Pons (tissue), 1 donor: ENCODE measurements at places on chromosomes 7 and 10.

DNA sequence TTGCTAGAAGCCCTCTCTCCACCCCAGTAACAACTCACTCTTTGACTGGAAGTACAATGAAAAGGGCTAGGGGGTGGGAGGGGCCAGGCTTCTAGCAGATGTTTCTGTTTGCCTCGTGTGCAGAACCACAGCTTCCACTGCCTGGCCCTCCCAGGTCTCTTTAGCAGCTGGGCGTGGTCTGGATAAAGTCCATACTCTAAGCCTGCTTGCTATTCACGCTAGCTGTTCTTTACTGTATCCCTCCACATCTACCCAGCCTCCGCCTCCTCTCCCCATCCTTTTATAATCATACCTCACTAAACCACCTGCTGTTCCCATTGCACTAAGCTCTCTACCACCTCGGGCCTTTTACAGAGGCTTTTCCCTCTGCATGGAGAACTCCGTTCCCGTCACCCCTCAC is 288.8 kb downstream of the CAMK1D start:
- peak; percentile 32 for DNase-seq

GRCh38 chr7:25091176-25091575 is 33.9 kb downstream of the CYCS start:
- DNase-seq: no peak

- DNase-seq: no peak
Observed at GRCh38 chr7:74253835-74254128, 417 bp downstream of the RFC2 start.

GRCh38 chr7:110675383-110676103 is 415.4 kb upstream of the LRRN3 start:
- no peak for DNase-seq

DNA sequence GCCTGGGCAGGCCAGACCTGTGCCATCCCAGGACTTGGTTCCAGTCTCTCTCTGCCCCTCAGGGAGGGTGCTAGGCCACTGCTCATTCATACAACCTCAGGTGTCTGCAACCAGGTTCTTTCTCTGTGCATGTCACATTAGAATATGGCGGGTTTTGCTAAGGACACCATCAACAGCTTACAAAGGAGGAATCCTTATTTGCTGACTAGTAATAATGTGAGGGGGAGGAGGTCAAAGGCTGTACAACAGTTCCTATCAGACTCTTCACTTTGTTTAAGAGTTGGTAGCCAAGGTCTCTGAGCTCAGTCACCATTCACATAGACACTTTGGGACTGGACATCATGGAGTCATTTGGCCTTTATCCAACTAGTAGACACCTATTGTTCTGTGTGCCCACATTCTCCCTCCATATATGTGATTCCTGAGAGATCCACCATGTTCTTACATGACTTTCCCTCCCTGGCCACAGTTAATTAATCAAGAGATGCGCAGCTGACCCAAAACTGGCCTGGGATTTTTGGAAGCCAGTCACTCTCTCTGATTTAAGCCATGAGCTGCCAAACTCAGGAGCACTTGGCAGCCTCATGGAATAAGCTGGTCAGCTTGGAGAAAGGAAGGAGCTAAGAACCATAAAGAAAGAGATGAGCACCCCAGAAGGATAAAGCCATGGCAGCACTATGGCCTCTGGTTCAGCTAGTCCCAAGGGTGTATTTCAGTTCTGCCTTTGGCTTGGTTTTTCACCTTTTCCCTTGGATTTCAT is 51.2 kb downstream of the DPCD start:
- no peak for DNase-seq

- no peak for DNase-seq
Observed at GRCh38 chr7:32154797-32155196, 84.6 kb upstream of the PDE1C start.

DNA sequence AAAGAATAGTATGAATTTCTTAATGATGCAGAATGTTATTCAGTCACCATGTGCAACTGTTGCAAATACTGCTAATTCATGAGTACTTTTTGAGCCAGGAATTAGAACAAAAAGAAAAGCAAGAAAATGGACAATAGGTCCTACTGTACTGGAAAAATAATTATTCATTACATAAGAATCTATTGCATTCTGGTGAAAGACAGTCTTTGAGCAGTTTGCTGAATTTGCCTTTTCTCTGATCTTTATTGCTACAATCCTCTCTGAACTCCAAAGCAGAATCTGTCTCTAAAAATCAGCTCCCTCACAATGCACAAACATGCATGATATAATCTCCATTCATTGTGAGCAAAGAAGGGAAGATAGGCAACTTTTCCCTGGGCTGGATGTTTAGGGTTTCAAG is 12.8 kb downstream of the IFIT2 start:
- peak; percentile 98 for DNase-seq

DNA sequence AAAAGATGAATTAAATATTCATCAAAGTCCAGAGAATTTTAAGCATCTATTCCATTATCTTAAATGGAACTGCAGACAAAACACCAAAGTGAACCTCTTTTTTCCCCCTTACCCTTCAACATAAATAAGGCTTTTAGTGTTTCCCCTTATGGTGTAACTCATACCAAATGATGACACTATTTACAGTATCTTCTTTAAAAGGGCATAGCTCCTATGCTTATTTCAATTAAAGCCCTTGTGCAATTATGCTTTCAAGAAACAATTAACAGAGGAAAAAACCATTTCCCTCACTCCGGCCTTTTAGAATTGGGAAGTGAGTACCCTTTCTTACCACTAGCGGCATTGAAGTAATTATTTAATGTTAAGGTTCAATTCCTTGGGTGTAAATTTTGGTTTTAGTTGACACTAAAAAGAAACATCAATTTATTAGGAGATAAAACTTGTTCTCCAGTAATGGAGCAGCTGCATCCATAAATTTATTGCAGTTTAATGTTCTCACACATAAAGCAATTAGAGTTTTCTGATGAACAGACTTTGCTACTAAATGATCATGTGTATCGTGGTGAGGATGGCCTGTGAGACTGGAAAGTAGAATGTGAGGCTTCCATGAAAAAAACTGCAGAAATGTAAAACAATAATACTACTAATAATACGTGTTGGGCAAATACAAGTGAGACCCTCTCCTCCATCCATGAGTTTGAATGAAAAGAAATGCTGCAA is 661.3 kb downstream of the PARD3 start:
- DNase-seq: no peak

- DNase-seq: no peak
Observed at GRCh38 chr7:106610996-106611886, 49.7 kb downstream of the CCDC71L start.

DNA sequence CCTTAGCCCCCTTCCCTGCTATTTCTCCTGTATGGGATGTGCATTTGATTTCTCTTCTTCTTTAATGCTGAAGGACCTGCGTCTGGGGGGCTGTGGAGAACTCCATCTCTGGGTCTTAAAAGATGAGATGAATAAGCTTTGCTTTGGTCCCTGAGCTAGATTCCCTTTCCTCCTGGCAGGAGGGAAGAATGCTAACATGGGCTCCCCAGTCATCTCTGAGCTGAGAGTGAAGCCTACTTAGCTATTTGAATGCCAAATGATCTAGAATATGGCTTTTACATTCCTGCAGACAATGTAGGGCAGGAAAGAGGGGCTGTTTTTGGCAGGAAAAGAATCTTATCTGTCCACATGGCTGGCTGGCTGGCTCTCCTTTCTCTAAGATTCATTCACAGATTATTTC is 62.6 kb upstream of the EFCAB10 start:
- no peak for DNase-seq

GRCh38 chr10:2284071-2284470 is 546.7 kb upstream of the ADARB2 start:
- no peak for DNase-seq

DNA sequence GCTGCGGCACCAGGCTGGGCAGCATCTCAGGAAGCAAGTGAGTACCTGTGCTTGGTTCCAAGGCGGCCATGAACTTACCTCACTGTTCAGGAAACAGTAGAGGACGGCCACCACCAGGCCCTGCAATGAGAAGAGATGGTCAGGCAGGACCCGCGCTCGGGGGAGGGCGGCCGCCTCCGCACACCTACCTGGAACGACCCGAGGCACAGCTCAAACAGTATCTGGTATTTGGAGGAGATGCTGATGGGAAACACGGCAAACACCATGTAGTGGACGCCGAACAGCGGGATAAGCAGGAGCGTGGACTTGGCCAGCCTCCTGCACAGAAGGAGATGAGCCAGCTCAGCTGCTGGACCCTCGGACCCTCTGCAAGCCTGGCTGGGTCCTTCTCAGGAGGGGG is 112.9 kb downstream of the VIPR2 start:
- DNase-seq: no peak

DNA sequence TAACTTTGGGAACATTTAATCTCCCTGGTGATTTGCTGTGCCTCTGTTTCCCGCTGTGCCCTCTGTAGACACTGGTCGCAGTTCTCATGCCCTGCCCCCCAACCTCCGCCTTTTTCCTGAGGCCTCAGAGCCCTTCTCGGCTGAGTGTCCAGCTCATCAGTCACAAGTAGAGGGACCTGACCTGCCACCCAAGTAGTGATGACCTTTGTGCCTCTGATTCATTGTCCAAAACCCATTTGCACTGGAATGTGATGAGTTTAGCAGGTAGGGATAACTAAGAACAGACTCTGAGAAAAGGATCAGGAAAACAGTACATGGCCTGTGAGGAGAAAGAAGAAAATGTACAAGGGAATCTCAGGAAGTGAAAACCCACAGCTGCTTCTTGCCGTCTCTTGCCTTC is 58.8 kb downstream of the LANCL2 start:
- DNase-seq: no peak

DNA sequence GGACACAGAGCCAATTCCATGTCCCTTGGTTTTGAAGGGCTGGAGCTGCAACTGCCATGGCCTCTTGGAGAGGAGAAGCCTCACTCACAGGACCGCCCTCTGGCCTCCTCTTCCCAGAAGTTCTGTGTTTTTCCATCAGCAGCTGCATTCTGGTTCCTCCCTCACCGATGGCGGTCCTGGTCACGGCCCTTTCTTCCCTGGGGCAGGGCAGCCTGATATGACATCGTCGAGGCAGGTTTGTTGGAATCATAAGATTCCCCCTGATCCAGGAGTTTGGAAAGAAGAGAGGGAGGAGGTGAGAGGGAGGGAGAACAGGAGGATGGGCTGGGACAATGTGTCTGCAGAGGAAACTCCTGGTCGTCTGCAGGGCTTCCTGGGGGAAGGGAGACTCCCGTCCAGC is 82.7 kb upstream of the PDZD8 start:
- DNase-seq: no peak

GRCh38 chr10:105195831-105196230 is 554.7 kb downstream of the SORCS3 start:
- DNase-seq: no peak

- DNase-seq: no peak
Observed at GRCh38 chr7:14892961-14893360, 9.6 kb downstream of the DGKB start.

DNA sequence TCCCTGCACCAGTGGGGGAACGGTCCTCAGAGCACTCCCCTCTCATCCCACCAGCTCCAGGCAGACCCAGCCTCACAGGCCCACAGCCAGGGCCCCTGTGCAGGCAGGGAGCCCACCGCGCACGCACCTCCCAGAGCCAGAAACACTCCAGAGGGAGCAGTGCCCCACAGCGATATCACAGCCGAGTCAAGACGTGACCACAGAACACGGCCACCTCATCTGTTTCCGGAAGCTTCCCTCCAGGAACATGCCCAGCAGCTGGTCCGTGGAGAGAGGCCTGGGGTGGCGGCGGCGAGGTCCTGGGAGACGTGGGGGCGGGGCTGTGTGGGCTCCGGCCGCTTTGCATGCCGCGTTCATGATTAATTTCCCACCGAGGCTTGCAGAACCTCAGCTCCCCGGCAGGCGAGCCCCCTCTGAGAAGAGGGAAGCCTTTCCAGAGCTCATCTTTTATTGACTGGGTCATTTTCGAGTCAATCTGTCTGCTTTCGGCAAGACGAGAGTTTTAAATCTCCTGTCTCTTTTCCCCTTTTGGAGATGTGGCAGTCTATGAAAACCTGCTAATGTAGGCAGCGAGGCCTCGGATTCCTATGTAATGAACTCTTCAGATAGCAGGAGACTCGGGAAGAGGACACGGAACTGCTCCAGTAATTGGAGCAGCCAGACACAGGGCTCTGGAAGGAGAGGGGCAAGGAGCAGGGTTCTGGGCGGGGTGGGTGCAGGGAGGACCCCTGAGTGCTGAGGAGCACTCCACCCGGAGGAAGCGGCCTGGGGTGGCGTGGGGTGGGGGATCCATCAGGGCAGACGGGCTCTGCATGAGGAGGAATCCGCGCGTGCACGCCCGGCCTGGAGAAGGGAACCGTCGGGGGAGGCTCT is 242.8 kb downstream of the ELFN1 start:
- DNase-seq: no peak

GRCh38 chr10:8511026-8511425 is 456.5 kb downstream of the GATA3 start:
- DNase-seq: no peak

- peak; percentile 81 for DNase-seq
Observed at GRCh38 chr7:131040467-131040932, 287.2 kb upstream of the MKLN1 start.

GRCh38 chr10:86399514-86399878 is 32.9 kb upstream of the GRID1 start:
- no peak for DNase-seq

- no peak for DNase-seq
Observed at GRCh38 chr10:98251399-98251798, 16.6 kb downstream of the LOXL4 start.

DNA sequence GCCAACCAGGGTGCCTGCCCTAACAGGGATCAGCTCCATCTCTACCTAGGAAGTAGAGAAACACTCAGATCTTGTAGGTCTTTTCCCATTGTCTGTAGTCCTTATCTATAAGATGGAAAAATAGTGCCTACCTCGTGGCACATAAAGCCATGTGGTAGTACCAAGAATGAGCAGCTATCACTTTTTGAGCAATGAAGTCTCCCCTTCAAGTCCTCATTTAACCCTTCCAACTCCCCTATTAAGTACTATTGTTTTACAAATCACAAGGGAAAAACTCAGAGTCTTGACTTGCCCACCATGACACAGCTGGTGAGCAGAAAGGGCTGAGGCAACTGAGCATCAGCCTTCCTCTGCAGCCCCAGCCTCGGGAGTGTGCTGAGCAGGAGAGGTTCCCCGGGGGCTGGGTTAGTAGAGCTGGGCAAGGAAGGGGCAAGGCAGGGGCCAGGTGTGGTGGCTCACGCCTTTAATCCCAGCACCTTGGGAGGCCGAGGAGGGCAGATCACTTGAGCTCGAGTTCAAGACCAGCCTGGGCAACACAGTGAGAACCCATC is 3.3 kb downstream of the FRAT2 start:
- no peak for DNase-seq

GRCh38 chr7:90841759-90842429 is 245.8 kb downstream of the CDK14 start:
- DNase-seq: no peak

DNA sequence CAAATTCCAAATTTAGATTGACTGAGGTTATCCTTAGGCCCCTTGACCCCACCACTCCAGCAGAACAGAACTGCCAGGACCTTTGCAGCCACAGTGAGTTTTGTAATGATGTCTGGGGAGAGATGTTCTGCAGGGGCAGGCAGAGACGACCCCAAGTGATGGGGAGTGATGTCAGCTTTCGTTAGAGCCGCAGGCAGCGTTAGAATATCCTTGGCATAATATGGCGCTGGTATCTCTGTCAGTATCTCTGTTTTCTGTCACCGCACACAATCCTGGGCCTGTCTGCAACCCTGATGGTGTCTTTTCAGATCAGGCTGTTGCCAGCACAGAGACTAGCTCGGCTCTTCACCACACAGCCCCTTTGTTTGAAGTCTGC is 1083.6 kb downstream of the KCNMA1 start:
- no peak for DNase-seq
